ENCODE measurements at places on chromosomes 13 and 19.

- no peak for DNase-seq
These were observed 268.6 kb downstream of the NDFIP2 start for GRCh38 chr13:79749566-79749965.

DNA sequence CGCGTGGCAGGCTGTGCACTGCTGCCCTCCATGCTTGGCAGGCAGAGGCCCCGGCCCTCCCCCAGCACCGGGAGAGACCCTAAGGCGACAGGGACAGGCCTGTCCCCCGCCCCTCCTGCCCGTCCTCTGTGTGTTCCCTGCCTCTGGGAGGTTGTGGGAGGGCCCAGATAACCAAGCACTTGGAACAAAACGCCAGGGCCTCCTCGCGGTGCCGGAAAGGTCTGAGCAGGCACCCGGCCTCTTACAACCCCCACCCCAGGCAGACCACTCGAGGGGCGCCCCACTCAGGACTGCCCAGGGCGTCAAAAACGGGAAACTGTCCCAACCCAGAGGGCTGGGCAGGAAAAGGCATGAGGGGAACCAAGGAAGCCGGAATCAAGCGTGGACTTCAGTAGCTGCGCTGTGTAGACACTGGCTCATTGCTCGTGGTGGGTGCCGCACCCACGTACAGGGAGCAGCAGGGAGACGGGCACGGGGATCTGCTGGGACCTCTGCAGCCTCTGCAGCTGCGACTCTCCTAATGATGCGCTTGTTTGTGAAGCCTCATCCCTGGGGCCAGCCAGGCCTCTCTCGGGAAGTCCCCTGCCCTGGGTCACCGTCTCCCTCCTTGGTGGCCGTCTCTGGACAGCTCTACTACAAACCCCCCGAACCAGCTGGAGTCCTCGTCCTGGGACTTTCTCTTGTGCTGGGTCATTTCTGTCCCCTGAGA is 20.0 kb downstream of the GNA11 start:
- no peak for DNase-seq

- DNase-seq: no peak
These were observed 434.6 kb downstream of the FGF14 start for GRCh38 chr13:101967216-101967615.

- no peak for DNase-seq
These were observed 24.8 kb downstream of the SIAH3 start for GRCh38 chr13:45826731-45827130.

- DNase-seq: peak; percentile 36
These were observed 126.6 kb upstream of the UFM1 start for GRCh38 chr13:38223089-38223488.

DNA sequence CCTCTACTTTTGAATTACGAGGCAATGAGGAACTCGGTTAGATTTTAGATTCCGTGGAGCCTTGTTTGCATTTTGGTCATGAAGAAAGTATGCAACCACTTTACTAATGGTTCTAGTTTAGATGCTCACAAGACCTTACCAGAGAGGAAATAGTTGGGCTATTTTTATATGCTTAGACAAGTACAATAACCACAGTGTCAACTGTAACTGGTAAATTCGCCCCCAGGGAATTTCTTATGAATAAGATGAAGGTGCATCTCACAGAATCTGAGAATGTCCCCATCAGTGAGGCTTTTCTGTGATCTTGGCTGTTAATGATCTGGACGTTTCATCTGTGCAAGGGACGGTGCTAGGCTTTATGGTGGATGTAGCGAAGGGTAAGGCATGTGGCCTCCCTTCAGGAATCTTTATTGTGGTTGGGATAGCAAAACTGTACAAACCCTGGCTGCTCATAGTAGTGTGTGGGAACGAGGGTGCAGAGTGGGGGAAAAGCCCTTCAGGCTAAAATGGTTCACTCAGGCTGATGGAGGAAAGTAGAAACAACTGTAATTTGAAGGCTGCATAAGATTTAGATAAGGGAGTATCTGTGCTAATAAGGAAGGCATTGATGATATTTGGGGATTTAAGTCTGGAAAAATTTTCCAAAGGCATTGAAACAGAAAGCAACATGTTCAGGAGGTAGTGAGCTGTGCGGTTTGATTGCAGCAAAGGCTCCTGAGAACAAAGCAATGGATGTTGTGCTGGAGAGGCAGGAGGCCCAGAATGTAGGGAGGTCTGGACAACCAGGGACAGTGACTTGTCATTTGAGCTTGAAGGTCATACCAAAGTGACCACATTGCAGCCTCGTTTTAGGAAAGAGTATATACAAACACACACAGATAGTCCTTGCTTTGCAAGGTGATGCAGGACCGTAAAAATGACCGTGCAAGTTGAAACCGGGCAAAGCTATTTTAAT is 28.4 kb downstream of the UBAC2 start:
- DNase-seq: peak; percentile 90

- DNase-seq: peak; percentile 88
These were observed 6.4 kb upstream of the IPO5 start for GRCh38 chr13:97946951-97947588.

DNA sequence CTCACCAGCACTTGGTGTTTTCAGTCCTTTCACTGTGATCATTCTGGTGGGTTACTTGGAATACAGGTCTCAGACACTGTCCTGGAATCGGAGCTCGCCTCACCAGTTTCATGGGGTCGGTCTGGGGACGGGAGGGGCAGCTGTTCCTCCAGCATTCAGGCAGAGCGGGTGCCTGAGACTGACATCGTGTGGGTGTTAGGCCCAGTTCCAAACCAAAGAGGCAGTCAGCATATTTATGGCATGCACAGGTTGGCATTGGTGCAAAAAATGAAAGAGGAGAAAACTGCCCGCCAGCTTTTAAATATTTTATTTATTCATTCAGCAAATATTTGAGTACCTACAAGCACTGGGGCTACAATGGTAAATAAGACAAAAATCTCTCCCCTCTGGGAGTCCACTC is 20.1 kb downstream of the PLEKHF1 start:
- DNase-seq: no peak
